ENCODE measurements at places on chromosomes 7 and 10.

- no peak for DNase-seq
Measured at GRCh38 chr7:67990003-67990402, 993.4 kb downstream of the TYW1 start.

GRCh38 chr10:132514821-132515520 is 22.6 kb upstream of the INPP5A start:
- no peak for DNase-seq

DNA sequence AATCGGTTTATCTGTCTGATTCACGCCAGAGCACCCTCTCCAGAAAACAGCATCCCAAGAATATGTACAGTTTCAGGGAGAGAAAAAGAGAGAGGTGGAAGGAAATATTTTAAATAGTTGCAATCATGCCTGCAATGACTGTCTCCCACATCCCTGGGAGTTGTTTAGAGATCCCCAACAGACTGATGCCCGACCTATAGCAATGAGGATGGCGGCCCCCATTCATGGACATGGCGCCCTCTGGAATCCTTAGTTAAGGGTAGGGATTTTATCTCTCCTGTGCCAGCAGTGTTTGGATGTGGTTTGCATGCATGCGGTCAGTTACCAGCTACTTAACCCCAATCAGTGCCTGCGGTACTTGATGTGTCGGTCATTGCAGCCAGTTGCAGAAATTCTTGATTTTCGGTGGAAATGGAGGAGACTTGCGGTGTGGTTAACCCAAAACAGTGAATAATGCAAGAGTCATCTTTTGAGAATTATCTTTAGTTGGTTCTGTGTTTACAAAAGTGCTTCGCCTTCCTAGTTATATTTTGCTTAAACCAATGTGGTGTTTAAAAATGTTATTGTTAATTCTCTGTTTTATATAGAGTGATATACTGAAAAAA is 186.0 kb upstream of the TCF7L2 start:
- DNase-seq, result no peak

GRCh38 chr7:11328309-11328708 is 354.6 kb downstream of the PHF14 start:
- no peak for DNase-seq

DNA sequence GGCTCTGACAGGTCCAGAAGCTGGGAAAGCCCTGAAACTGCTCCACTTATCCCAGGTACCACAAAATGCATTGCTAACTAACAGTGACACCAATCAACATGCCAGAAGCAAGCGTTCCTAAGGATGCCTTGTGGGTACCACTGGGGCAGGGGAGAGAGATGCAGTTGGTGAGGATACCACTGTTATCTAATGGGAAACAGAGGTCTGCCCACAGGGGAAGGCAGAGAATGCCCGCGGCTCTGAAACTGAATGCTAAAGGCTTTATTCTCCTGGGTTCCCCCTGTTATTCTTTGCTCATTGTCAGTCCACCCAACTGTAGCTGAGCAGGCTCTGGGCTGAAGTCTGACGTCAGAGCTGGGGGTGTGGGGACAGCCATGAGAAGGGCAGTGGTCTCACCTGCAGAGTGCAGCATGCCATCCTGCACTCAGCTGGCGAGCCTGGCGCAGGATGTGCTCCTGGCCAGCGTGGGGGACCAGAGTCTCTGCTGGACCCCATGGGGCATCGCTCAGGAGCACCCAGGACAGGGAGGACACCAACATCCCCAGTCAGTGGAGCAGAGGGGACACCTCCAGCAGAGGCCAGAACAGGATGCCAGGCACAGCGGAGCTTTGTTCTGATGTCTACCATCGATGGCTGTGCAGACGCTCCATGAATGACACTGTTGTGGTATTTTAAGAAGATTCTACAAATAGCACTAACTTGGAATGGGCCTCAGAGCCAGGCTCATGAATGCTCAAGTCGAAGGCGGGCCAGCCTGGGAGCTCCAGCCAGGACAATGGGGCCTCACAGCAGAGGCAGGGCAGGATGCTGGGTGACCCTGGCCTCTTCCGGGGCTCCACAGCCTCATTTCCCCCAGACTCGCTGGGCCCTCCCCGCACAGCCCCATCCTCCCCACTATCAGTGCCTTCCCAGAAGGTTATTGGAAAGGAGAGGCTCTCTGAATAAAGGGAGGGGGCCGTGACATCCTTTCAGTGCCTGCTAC is 95.8 kb downstream of the ARHGAP22 start:
- DNase-seq, result no peak

DNA sequence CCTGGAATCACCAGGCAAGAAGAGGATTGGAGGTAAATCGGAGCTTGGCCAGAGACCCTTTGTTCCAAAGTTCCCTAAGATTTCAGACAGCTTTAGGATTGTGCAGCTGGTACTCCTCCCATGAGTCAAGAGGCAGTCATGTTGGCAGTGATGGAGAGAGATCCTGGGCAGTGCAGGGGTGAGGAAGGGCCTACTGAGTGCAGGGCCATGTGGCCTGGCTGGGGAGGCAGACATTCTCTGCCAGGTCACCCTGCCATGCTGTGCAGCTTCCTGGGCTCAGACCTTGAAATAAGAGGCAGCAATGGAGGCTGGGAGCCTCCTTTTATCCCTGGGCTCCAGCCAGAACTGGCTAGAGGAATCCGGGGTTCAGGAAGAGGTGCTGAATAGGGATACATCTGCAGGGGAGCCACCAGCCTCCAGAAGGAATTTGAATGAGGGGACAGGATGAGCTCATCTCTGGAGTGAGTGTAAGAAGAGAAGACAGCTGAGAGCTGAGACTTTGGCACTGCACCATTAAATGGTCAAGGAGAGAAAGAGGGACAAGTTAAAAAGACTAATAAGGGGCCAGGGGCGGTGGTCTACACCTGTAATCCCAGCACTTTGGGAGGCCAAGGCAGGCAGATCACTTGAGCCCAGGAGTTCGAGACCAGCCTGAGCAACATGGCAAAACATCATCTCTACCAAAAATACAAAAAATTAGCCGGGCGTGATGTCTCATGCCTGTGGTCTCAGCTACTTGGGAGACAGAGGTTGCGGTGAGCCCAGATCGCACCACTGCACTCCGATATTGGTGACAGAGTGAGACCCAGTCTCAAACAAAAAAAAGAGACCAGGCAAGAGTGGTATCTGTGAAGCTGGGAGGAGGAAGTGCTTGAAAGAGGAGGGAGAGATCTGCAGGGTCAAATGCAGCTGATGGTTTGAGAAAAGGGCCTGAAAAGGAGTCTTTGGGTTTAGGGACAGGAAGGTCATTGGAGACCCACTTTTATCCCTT is 12.0 kb downstream of the SFTPD start:
- no peak for DNase-seq

GRCh38 chr7:15306296-15306695 is 255.5 kb downstream of the AGMO start:
- no peak for DNase-seq

- DNase-seq, result no peak
Measured at GRCh38 chr10:60114765-60115586, 208.6 kb upstream of the CCDC6 start.

DNA sequence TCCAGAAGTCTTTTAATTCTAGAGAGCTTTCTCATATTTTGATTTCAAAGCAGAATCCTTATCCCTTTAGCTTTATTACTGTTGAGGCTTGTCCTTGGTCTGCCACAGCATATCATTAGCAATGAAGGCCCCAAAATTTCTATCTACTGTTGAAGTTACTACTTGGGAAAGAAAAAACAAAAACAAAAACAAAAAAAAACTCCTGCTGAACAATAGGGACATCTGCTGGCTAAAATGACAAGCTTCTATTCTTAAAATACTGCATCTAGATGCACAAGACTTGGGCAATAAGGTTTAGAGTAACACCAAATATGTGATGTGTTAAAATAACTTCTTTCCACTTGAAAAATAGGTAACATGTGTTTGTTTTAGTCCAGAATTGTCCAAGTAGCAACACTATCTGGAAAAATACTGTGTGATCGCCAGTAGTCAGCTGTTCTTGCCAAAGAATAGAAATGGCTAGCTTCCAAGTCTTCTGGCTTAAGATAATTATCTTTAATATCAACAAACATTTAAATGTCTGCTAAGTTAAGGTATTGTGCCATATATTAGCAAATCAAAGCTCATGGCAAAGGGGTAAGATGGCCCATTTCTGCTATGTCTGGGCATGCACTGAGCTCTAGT is 3.8 kb upstream of the DMTF1 start:
- no peak for DNase-seq

DNA sequence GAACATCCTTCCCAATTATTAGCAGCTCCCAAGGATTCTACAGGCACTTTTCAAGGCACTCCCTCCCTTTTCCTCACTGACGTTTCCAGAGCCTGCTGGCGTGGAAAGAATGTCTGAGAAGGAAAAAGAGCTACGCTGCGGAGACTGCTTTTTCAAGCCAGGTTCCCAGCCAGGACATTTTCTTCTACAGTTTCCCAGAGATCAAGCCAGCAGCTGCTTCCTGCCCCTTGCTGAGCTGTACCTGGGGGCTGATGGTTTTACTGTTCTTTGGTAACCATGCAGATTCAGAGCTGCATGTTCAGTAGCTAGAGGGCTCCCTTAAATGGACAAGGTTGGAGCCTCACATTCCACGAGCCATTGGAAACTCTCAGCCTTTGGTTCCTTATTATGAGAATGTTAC is 133.4 kb downstream of the EVX1 start:
- no peak for DNase-seq

DNA sequence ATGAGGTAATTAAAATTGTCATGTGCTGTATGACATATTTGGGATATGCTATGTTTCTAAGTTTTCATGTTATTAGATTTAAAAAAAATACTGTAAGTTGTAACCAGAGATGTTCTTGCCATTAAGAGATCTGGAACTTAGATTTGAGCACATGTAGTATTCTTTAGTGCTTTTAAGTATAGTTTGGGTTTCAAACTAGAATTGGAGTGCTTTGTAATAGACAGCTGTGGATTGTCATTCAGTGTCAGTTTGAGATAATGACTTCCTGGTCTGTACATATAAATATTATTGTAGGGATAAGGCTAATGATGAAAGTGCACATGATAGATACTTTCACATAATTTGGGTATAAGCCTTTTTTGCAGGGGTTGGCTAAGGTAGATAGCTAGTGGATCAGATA is 936.2 kb downstream of the CNTNAP2 start:
- no peak for DNase-seq

- no peak for DNase-seq
Measured at GRCh38 chr7:382043-382400, 92.1 kb downstream of the FOXL3 start.

GRCh38 chr10:83917537-83918506 is 221.5 kb upstream of the GHITM start:
- no peak for DNase-seq

GRCh38 chr10:71408436-71409225 is 11.9 kb downstream of the CDH23 start:
- DNase-seq, result no peak

DNA sequence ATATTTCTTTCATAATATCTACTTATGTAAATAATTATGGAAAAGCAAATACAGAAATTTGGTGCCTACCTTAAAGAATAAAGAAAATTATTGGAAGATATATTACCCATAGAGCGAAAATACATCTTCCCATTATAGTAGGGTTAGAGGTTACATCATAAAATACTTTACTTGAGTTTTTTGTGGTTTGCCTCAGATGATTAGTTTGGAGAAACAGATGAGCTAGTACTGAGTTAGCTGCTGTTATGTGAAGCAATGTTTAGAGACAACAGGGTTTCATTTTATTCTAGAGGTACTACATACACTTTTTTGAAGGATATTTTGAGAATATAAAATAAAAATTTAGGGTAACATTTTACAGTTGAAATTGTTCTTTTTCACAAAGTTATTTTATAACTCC is 2.9 kb upstream of the MLLT10 start:
- DNase-seq, result no peak

DNA sequence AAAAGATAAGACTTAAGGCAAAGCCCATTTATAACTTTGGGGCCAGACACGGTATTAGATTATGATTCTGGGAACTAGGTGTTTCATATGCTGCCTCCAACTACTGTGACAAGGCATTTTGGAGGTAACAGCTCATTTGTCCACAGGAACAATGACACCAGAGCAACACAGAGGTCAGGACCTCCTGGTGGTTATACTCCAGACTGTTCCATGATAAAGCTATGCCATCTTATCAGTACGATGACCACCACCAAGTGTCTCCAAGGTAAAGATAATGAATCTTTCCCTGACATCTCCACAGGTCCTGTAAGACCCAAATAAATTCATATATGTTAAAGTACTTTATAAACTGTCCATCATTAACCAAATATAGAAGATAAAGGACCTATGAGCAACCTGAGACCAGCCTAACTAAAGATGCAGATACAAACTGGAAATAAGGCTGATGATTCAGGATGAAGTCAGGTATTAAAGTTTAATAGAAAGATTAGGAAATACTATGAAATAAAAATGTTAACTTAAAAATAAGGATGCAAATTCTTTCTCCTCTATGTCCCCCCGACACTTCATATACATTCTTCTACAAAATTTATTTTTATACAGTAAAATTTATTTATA is 26.2 kb downstream of the CUL2 start:
- no peak for DNase-seq

GRCh38 chr10:86962981-86963310 is 4.5 kb downstream of the SNCG start:
- DNase-seq, result no peak

- no peak for DNase-seq
Measured at GRCh38 chr7:111138586-111138985, 47.7 kb downstream of the LRRN3 start.

DNA sequence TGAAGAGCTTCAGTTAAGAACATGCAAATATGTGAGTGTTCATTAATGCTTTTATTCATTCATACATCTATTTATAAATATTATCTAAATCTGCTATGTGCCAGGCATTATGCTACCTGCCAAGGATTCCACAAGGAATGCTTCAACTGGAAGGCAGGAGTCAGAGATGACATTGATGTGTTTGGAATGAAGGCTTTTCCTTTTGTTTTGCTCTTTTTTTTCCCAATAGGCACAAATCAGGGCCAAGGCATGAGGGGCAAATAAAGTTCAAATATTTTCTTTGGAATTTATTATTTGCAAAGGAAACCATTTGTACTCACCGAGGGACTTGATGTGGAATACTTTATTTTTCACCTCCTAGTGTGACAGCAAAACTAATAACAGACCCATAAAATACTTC is 530.3 kb downstream of the ARL4A start:
- DNase-seq, result no peak

GRCh38 chr7:100975371-100975821 is 6.0 kb downstream of the MUC12 start:
- DNase-seq, result no peak

GRCh38 chr7:79452032-79452494 is 1.4 kb downstream of the MAGI2 start:
- DNase-seq, result peak; percentile 11

DNA sequence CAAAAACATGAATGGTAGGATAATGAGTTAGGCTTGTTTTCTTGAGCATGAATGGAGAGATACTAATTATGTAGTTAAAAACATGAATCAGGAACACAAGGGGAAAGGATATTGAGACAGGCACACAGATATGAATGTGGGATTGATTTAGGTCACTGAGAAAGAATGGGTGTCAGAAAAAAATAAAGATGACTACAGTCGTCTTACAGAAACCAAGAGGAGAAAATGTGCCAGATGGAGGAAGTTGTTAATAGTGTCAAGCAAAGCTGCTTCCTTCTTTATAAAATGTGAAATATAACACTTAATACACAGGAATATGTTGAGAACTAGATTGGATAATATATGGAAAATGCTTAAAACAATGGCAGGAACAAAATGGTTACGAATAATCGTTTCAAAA is 173.3 kb upstream of the BET1 start:
- DNase-seq, result no peak

Data from T-cell (primary cell).